ENCODE measurements at places on chromosomes 12 and 14.

- DNase-seq = no peak
Measured at GRCh38 chr14:99360774-99361595, 89.0 kb upstream of the BCL11B start.

DNA sequence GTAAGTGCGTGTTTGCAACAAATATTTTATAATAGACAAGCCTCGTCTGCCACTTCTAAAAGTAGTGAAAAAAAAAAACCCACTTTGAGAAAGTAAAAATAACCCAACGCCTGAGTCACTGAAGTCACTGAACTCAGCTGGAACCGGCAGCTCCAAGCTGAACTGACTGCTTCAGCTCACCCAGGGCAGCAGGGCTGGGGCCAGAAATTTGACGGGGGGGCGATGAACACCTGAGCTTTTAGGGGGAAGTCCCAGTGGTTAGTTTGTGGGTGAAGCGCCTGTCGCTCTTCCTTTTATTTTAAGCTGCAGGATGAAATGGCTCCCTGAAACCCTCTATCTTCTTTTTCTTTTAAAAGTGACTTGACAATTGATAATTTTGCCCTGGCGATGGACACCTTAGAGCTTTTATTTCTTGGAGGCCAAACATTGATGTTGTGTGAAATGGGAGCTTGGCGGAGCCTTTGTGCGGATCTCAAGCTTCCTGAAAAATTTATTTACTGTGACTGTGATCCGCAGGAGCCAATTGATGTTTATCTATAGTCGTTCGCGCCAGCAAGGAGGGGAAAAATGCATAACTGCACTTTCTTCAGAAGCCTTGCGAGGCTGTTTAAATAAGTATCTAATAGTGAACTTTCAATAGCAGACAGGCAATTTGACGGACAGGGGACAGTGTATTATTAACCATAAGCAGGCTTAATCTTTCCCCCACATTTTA, 173.2 kb upstream of the MYL2 start:
- no peak for DNase-seq

- DNase-seq = no peak
Measured at GRCh38 chr12:80912901-80913770, 24.6 kb downstream of the LIN7A start.

DNA sequence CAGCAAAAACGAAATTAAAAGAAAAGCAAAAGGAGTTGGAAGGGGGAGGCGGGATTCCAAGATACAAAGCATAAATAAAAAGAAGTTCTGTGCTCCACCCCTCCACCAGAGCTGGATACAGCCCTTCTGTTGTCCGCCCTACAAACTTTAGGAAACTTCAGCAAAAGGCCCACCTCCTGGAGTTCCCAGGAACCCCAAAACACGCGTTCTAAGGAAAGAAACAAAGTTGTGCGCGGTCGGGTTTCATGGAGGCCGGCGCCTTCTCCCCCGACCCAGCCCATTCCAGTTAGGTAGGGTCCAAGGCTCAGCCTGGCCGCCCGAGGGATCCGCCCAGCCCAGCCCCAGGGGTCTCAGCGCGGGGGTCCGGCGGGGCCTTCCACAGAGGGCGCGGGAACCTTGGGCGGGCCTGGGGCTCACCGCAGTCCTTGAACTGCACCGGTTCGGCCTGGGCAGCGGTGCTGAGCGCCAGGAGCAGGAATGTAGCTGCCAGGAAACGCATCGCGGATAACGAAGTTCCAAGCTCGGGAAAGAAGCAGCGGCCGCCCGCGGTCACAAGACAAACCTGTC, at the start of gene NPC2:
Gene NPC2, minus strand, starts transcription at position 530 of the 567 bp plus-strand sequence. Its CDS starts 31 bp downstream, at position 499.
- no peak for DNase-seq

- peak; percentile 25 for DNase-seq
Measured at GRCh38 chr14:73245480-73246325, 8.4 kb downstream of the PAPLN start.

DNA sequence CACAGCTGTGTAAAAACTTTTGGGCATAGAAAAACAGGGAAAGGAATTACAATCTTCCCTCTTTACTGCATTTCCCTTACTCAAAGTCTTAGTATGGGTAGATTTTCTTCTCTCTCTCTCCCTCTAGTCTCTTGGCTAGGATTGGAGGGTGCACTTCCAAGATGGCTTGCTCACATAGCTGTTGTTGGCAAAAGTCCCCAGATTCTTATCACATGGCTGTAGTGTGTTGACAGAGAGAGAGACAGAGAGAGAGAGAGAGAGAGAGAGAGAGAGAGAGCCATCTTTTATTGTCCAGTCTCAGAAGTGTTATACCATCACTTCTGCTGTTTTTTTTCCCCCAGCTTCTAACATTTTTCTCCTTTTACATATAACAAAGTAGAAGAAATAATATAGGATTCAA, 6.3 kb upstream of the OR4E2 start:
- DNase-seq = no peak

- DNase-seq = peak; percentile 35
Measured at GRCh38 chr12:12927211-12928079, 24.5 kb downstream of the GPRC5D start.

DNA sequence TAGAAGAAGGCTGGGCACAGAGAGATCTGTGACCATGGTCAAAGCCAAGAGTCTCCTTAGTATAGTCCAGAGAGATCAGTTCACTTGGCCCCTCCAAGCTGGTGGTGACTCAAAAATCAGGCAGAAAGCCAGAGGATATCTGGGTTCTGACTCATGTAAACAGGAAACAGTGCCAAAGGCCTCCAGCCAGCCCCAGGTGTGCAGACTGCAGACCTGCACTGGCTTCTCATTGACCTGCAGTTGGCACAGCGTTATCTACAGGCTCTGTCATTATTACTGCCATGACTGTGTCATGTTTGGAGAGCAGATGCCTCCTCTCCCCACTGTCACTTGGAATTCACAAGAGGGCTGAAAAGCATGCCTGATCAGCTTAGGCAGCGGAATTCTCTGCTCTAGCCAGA, 295.7 kb upstream of the PRKD1 start:
- no peak for DNase-seq

DNA sequence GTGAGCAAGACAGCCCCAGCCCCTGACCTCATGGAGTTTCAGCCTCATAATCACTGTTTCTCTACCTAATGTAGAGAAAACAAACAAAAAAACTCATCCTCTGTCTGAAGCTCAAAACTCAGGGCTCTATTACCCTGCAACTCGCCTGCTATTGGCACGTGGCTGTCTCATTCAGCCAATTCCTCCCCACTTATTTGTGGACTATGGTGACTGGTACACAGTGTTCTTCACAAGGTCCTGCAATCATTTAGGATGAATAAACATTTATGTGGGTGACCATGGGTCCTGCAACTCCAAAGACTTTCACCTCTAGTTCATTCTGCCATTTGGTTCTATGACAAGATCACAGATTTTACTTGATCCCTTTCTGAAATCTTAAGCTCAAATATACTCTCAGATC, 4.7 kb downstream of the PPP2R3C start:
- DNase-seq = no peak

DNA sequence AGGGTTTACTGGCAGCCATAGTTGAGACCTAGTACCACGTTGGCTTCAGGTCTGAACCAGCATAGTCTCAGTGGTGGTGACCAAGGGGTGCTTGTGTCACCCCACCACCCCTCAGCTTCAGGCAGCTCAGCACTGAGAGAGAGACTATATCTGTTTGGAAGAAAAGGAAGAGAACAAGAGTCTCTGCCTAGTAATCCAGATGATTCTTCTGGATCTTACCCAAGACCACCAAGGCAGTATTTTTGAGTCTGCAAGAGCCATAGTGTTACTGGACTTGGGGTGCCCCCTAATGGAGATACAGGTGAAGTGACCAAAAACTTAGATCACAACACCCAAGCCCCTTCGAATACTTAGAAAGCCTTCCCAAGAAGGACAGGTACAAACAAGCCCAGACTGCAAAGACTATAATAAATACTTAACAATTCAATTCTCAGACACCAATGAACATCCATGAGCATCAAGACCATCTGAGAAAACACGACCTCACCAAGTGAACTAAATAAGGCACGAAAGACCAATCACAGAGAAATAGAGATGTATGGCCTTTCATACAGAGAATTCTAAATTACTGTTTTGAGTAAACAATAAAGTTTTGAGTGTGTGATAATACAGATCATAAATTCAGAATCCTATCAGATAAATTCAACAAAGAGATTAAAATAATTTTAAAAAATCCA, 107.0 kb downstream of the HELB start:
- peak; percentile 30 for DNase-seq

- no peak for DNase-seq
Measured at GRCh38 chr14:73468828-73469375, 10.6 kb upstream of the NUMB start.

DNA sequence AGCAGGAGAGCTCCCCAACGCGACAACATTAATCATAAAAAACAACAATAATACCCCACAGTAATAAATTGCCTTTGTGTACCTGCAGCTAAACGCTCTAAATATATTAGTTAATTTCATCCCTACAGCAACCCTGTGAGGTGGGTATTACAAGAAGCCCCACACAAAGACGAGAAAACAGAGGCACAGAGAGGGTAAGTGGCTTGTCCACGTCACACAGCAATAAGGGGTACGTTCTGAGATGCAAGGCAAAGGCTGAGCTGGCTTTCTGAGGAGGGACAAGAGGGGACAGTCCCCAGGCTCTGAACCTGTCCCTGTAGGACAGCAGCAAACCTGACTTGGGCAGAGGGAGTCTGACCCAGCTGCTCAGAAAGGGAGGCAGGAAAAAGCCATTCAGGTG, 78.2 kb downstream of the NCOR2 start:
- DNase-seq = no peak

DNA sequence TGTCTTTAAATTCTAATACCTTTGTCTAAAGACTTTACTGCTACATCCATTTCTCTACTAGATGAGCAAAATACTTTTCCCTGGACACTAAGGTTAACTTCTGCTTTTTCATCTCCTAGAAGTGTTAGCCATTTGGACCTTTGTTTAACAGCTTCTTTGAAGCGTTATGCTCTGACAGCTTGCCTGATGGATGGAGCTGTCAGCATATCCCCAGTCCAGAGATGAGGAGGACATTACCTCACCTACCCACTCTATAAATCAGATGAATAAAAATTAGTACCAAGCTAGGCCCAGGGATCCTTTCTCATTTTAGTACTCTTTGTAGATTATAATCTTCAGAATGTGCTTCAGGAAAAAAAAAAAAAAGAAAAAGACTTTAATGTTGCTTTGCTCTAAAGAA, 222.7 kb downstream of the PELI2 start:
- no peak for DNase-seq

- DNase-seq = no peak
Measured at GRCh38 chr12:22709292-22709691, 84.3 kb downstream of the ETNK1 start.

- no peak for DNase-seq
Measured at GRCh38 chr12:12818701-12819100, 5.6 kb downstream of the DDX47 start.

- DNase-seq = no peak
Measured at GRCh38 chr14:28515571-28515970, 251.0 kb upstream of the FOXG1 start.

GRCh38 chr12:96912943-96913342, 5.9 kb downstream of the NEDD1 start:
- DNase-seq = no peak

DNA sequence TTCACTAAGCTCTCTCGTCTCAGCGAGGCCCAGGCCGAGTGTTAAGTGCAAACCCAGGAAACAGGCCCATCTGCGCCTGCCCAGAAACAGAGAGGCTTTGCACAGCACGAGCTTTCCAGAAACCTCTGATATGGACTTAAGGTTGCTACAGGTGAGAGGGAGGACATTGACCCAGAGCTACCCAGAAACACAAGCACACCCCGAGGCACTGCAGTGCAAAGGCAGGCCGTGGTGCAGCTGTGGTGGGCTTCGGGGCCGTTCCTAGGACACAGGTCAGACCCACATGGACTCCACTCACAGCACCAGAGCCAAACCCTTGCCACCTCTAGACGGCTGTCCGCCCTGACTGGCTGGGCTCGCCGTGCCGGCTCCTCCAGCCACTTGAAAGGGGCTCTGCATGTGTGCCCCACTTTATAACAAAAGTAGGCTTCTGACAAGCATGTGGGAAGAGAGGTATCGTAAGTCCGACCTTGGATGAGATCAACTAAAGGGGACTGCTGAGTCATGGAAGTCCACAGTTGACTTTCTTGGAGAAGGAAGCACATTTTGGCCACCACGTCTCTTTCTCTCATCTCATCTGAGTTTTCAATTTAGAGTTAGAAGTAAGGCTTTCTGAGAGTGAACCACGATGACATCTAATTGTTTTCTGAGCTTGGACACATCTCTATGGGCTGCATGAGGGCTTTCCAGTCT, 38.2 kb downstream of the CACNA2D4 start:
- no peak for DNase-seq

GRCh38 chr12:48980389-48980952, 2.3 kb downstream of the WNT1 start:
- DNase-seq = no peak

GRCh38 chr12:49332441-49332861, 4.5 kb downstream of the C1QL4 start:
- no peak for DNase-seq

GRCh38 chr12:51388846-51389245, 2.4 kb downstream of the GALNT6 start:
- no peak for DNase-seq

DNA sequence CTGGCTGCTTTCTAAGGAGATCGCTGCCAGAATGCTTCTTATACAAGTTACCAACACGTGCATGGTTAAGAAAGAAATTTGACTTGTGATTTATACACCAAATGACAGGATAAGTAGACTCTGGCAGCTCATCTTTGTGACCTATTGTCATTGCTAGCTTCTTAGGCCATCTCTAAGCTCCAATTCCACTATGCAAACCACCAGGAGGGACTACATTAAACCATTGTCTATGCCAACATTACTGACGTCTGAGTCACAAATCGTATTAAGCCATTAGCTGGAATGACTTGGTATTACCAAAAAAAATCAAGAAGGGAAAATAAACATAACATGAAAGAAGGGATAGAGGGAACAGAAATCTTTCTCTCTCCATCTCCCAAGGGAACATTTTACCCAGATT, 15.8 kb upstream of the VPS33A start:
- no peak for DNase-seq

GRCh38 chr12:123071099-123071800, 79.6 kb downstream of the PITPNM2 start:
- no peak for DNase-seq

DNA sequence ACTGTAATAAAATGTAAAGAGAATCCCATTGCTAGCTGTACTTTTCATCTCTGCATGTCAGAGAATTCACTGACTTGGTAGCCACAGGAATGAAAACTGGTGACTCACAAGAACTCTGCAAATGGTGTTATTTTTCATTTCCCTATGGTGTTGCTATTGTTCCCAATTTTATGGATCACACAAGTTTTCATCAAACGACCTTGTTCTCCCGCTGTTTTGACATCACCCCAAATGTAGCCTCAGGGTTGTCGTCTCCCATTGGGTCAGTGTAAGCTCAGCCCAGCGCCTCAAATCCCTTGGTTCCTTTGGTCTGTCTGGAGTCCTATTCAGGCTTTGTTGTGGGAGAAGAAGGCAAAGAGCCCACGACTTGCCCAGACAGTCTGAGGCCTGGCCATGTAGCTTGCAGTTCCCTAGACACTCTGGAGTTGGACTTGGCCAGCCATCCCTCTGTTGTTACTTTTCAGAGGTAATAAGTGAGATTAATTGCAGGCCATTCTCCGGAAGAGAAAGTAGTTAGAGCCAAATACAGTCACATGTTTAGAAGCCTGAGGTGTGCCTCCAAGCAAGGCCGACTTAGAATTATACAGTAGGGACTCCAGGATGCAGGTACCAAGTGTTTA, 159.2 kb downstream of the TGFB3 start:
- no peak for DNase-seq

Measured in stimulated activated CD4-positive, alpha-beta T cell treated with anti-CD3 and anti-CD28 coated beads, Interleukin-2, amount 100 ng/mL, for 48 hours (primary cell).